Left lung (tissue), 14 donors: ENCODE measurements at places on chromosomes 3 and 15.

DNA sequence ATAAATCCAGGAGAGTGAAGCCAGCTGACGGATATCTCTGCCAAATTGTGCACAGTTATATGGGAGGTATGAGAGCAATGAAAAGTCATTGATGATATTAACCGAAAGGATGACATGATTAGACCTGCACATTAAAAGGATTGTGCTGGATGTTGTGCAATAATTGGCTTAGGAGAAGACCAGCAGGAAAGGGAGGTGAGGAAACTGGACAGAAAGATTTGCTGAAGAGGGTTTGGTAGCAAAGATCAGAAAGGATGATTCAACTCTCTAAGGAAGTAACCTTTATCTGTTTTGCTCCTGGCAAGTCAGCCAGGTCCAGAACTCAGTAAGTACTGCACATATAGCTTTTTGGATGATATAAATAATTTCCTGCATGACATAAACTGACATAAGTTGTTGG, 704.7 kb downstream of the GRM7 start:
- DNase-seq = no peak

DNA sequence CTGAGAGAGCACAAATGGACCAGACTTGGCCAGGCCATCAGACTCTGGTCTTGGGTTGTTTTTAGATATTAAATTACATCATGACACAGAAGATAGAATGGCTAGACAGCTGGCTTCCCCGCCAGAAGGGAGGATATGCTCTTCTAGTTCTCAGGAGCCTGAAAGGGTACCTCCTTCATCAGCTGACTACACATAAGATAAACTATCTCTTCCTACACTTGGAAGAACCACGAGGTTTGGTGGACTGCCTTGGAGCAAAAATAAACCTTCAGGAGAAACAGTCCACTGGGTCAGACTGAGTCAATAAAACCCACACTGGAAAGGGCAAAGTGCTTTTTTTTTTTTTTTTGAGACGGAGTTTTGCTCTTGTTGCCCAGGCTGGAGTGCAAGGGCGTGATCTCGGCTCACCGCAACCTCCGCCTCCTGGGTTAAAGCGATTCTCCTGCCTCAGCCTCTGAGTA, 26.3 kb upstream of the DYNC1LI1 start:
- DNase-seq = no peak

DNA sequence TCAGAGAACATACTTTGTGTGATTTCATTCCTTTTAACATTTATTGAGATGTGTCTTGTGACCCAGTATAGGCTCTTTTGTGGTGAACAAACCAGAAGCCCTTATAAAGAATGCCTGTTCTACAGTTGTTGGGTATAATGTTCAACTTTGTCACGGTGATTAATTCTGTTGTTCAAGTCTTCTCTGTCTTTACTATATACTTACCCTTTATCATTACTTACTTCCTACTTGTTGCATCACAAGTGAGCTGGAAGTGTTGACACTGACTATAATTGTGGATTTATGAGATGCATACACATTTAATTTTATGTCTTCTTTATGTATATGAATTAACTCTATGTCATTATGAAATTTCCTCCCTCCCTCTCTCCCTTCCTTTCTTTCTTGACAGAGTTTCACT, 59.7 kb upstream of the TBL1XR1 start:
- no peak for DNase-seq

DNA sequence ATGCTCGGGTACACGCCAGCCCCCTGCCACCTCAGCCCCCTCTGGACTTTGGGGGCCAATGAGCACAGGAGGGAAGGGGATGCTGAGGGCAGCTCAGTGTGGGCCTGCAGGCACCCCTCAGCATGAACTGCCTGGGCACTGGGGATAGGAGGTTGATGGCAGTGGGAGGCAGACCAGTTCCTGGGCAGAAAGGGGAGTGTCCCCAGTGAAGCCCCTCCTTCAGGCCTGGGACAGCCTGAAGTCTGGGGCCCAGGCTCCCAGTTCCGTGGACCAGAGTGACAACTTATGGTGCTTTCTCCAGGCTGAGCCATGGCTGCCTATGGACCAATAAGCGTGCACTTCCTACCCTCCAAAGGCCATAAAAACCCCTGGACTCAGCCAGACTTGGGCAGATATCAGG, 63.3 kb upstream of the IMPG2 start:
- no peak for DNase-seq

GRCh38 chr3:19891740-19892139, 42.3 kb downstream of the EFHB start:
- DNase-seq = no peak

- no peak for DNase-seq
These were observed 164.5 kb upstream of the PPP2R3A start for GRCh38 chr3:135801018-135801417.

DNA sequence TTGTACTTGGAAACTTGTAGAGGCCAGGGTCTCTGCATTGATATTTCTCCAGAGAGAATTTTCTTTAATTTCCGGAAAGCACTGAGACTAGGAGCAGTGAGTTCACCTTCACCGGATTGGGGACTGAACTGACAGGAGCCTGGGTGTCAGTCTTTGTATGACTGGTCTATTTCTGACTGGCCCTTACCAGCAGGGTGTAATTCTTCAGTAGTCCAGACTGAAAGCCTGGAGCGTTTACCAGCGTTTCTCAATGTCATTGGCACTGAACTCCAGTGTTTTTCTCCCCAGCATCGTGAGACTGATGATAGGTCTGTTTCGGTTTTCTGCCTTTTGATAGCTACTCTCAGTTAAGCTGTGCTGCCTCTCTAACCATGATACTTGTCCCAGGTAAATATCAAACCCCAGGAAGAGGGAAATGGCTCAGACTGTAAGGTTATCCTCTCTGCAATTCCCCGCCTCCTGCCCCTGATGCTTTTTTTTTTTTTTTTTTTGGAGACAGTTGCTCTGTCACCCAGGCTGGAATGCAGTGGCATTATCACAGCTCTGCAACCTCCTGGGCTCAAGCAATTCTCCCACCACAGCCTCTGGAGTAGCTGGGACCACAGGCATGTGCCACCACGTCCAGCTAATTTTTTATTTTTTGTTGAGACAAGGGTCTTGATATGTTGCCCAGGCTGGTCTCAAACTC, 103.6 kb downstream of the CACNA2D3 start:
- DNase-seq = no peak

GRCh38 chr15:41506796-41507341, 6.8 kb downstream of the LTK start:
- no peak for DNase-seq

DNA sequence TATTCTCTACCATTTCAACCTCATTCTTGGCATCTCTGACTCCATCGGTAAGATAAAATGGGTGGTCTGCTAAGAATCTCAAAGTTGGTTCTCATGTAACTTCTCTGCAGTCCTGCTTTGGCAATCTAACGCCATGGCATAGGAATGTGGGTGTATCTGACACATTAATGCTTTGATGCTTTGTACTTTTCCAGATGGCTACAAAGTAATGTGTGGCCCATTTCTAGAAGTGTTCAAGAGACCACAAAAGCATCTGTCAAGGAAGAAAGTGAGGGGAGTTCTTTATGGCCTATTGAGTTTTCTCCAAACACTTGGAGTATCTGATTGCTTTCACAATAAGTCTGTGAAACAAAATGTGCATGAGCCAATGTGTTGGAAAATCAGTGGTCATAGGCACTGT, 339.9 kb upstream of the TGFBR2 start:
- no peak for DNase-seq

DNA sequence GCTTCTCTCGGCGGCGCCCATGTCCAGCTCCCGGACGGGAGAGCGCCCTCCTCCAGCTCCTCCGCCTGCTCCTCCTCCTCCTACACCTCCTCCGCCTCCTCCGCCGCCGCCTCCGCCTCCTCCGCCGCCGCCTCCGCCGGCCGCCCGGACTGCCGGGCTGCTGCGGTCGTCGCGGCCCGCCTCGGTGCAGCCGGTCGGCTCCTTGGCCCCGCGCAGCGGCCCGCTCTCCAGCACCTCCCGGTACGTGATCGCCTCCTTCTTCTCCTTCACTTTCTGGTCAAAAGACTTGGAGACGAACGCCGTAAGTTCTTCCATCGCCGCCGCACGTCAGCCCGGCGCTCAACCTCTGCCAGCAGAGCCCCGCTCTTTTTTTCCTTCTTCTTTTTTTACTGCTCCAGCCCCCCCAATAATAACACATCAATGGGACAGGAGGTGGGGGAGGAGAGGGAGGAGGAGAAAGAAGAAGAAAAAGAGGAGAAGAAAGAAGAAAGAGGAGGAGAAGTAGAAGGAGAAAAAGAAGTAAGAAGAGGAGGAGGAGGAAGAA, 438 bp downstream of the SHOX2 start:
- peak; percentile 85 for DNase-seq

DNA sequence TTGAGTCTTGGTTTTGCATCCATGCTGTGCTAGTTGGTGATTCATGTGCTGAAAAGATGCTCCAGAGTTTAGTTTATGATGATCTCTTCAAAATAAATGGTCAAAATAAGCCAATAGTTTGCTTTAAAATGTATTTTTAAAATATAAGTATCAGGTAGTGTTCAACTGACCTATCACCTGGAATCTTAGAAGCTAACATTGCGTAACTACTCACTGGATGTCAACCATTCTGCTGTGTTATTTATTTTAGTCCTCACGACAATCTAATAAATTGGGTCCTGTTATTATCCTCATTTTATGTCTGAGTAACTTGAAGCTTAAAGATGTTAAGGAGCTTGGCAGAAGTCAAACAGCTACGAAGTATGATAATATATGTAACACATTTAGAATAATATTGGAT, 563.7 kb upstream of the MDFIC2 start:
- no peak for DNase-seq

DNA sequence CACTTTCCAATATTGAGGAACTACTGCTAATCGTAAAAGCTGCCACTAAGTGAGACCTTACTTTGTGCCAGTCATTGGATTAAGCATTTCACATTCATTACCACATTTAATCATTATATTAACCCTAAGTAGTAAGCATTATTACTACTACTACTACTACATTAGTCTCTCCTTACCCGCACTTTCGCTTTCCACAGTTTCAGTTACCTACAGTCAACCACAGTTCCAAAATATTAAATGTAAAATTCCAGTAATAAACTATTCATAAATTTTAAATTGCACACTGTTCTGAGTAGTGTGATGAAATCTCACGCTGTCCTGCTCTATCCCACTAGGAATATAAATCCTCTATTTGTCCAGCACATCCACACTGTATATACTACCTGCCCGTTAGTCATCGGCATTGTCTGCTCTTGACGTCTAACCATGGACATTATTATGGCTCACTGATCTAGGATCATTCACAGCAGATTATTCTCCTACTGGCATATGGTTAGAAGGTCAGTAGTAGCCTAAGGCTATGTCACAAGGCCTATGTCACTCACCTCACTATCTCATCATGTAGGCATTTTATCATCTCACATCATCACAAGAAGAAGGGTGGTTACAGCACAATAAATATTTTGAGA, 121.1 kb downstream of the GSK3B start:
- no peak for DNase-seq

GRCh38 chr15:24394303-24394702, 281.3 kb upstream of the NPAP1 start:
- DNase-seq = no peak

GRCh38 chr15:88684345-88684744, 45.5 kb downstream of the ISG20 start:
- DNase-seq = no peak

- DNase-seq = no peak
These were observed 28.5 kb downstream of the KLHDC8B start for GRCh38 chr3:49199900-49200281.

GRCh38 chr15:77659350-77660321, 26.9 kb upstream of the LINGO1 start:
- peak; percentile 40 for DNase-seq
